ENCODE measurements at places on chromosomes 5 and 9. TPM values are rescaled to one million over a fixed set of nuclear protein-coding genes. Genes with fewer than 3 reads are reported as not detected.

- no peak for DNase-seq
Observed at GRCh38 chr9:133656211-133657119, 20.3 kb downstream of the DBH start.

- DNase-seq: no peak
Observed at GRCh38 chr9:122125509-122126330, 32.6 kb upstream of the TTLL11 start.

DNA sequence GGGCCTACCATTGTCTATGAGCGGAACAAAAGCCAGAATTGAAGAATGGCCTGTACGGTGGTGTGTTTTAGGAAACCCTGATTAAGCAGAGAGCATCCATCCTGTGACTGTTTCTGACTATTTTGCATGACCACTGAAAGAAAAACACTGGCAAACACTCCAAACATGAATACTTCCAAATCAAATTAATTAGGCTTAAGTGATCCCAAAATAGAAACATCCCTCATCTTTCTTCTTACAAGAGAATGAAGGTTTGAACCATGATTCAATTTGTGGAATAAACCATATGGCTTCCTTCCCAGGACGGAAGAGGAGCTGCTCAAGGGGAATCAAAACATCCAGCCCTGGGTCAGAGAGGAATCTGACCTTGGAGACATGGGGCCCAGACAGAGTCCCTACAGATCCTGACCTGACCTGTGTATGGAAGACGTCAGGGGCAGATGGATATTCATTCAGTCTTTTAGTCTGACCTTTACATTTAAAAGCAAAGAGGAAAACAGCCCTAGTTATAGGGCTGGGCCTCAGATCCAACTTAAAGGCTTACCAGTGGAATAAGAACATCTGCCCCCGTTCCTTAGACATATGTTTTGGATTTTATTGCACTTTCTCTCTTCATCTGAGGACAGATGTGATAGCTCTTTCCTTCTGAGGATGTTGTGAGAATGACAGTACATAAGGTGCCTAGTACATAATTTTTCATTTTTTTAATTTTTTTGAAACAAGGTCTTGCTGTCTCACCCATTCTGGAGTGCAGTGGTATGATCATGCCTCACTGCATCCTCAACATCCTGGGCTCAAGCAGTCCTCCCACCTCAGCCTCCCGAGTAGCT is 17.6 kb upstream of the RECK start:
- DNase-seq: no peak

DNA sequence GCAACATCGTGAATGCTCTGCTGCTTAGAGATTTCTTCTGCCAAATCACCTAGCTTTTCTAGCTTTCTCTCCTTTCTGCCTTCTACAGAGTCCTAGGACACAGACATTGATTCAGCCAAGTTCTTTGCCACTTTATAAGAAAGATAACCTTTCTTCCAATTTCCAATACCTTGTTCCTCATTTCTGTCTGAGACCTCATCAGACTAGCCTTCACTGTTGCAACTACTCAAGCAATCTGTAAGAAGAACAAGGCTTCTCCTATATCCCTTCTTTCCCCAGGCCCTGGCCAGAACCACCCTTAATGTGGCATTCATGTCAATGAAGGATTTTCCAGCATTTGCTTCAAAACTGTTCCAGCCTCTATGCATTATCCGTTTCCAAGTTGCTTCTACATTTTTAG is 24.3 kb downstream of the FBXO10 start:
- DNase-seq: no peak

DNA sequence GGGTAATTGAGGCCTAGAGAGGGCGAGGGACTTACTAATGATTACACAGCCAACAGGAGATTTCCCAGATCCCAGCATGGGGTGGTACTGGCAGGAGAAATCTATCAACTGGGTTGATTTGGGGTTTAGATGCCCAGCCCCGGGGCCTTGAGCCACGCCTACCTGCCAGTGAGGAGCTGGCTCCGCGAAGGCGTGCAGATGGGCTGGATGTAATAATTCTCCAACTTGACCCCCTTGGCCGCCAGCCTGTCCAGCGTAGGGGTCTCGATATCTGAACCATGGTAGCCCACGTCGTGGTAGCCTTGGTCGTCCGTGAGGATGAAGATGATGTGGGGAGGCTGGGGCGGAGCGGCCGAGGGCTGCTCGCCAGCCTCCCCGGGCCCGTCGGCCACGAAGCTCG is 804 bp downstream of the ARSI start:
- DNase-seq: no peak

- no peak for DNase-seq
Observed at GRCh38 chr9:101457003-101457402, 21.4 kb upstream of the ALDOB start.

GRCh38 chr5:143051244-143052058 is 281.3 kb downstream of the ARHGAP26 start:
- DNase-seq: no peak

- no peak for DNase-seq
Observed at GRCh38 chr5:180690562-180690961, 41.2 kb upstream of the FLT4 start.

- no peak for DNase-seq
Observed at GRCh38 chr5:171989946-171990712, 16.3 kb downstream of the FBXW11 start.

DNA sequence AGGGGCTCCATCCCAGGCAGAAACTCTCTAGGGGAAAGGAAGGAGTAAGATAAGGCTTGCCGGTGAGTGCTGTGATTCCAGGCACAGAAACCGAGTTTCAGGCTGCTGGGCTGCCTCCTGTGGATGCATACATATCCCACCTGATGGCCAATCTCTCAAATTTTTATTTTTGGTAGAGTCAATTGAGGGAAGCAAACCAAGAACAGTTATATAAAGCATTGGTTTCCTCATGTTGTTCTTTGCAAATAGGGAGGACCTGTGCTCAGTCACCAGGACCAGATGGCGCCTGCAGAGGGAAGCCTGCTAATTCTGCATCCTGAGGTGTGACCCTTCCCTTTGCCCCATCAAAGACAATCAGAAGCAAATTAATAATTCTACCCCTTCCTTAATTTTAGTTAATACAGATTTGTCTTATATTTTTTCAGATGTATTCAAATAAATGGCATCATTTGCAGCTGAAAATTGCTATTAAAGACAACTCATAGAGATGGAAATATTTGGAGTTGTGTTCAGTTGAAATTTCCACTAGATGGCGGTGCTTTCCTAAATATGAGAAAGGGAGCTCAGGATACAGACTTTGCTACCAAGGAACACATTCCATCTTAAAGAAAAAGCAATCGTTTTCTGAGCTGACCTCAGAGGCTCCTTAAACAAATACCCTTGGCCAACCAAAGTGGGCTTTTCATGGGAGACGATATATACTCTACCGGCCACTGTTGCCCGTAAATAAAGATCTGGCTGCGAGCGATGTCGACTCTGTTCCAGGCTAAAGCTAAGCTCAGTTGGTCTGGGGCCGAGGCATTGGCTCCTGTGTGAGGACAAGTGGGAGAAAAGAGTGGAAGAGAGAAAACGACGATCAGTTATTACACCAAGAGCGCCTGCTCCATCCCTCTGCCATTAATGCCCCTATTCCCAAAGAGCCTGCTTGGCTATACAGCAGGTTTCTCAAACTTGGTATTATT is 225.7 kb upstream of the KLF9 start:
- no peak for DNase-seq

GRCh38 chr5:170270293-170271069 is 27.1 kb downstream of the LCP2 start:
- no peak for DNase-seq

DNA sequence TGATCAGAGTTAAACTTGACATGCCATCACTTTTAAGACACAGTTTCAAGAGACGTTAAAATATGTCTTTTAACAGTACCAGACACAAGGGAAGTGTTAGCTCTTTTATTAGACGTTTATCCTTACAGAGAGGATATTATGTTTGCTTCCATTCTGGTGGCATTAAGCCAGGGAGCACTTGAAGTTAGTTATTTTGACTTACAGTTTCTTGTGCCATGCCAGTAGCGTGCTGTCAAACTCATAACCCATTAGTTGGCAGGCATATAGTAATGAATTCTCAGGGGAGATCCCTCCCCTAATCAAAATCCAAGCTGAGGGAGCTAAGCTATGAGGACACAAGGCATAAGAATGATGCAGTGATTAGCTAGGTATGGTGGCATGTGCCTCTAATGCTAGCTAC is 66.5 kb downstream of the RPS6 start:
- no peak for DNase-seq

- no peak for DNase-seq
Observed at GRCh38 chr9:116686693-116687073, 422 bp upstream of the TRIM32 start.

GRCh38 chr5:168935183-168935582 is 356.0 kb upstream of the PANK3 start:
- DNase-seq: no peak

GADD45G gene
- 17.7 TPM for total RNA-seq

TLX3 gene
- total RNA-seq: 0.15 TPM

All from heart left ventricle (tissue), 16 donors.